Globus pallidus (tissue), 1 donor: ENCODE measurements at places on chromosomes 2 and 18.

DNA sequence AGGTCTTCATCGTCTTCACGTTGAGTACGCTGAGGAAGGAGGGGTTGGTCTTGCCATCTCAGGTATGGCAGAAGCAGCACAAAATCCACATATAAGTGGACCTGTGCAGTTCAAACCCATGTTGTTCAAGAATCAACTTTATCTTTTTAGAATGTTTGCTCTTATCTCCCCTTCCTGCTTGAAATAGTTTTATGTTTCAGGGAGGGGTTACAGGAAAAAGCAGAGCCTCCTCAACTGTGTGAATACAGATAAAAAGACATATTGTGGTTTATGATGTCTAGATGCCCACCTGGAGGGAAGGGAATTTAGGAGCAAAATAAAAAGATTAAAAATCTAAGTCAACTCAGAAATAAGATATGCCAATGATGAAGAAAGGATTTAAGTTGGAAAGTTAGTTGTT is 75.9 kb downstream of the VRK2 start:
- DNase-seq = no peak

DNA sequence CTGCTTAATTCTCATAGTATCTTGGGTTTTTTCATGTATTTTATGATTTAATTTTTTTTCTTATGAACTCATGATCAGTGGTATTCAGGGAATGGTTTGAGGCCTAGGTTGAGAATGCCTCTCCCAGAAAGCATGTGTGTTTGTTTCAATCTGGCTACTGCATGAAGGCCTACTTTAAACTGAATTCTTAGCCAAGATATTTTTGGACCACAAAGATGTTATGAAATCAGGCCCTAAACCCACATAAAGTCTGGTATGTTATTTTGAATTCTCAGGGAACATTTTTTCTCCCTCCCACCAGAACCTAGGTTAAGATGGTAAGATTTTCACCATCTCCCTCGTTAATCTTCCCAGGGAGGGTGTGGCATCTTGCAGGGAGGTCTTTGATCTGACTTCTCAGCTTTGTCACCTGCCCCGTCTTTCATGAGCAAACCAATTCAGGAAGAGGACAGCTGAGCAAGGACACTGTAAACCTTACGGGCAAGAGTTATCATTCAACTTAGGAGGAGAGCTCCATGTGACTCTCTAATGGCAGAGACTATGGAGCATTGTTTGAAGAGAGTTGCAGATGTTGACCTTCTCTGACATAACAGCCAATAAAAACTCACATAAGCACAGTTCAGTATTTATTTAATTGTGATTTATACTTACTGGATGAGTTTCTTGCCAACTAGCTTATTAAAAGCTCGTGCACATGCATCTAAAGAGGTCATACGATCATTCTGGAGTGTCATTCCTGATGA is 21.3 kb upstream of the ACKR3 start:
- no peak for DNase-seq

GRCh38 chr18:49225160-49225559 is 235.3 kb downstream of the DYM start:
- no peak for DNase-seq

GRCh38 chr2:131724019-131724418 is 196.3 kb downstream of the CCDC74A start:
- DNase-seq = no peak

DNA sequence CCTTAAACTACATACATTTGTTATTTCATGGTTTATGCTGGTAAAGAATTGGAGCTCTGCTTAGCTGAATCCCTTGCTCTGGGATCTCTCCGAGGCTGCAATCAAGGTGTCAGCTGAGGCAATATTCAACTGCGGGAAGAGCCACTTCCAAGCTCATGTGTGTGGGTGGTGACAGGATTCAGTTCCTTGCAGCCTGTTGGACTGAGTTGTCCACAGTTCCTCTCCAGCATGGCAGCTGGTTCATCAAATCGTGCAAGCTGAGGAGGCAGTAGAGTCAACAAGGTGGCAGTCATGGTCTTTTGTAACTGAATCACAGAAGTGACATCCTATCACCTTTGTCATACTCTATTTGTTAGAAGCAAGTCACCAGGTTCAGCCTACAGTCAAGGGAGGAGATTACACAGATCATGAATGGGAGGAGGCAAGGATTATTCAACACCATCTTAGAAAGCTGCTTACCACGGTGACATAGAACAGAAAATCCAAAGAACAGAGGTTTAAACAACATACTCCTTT is 56.9 kb downstream of the CTIF start:
- no peak for DNase-seq

GRCh38 chr2:201144101-201145051 is 28.4 kb downstream of the CFLAR start:
- DNase-seq = no peak

DNA sequence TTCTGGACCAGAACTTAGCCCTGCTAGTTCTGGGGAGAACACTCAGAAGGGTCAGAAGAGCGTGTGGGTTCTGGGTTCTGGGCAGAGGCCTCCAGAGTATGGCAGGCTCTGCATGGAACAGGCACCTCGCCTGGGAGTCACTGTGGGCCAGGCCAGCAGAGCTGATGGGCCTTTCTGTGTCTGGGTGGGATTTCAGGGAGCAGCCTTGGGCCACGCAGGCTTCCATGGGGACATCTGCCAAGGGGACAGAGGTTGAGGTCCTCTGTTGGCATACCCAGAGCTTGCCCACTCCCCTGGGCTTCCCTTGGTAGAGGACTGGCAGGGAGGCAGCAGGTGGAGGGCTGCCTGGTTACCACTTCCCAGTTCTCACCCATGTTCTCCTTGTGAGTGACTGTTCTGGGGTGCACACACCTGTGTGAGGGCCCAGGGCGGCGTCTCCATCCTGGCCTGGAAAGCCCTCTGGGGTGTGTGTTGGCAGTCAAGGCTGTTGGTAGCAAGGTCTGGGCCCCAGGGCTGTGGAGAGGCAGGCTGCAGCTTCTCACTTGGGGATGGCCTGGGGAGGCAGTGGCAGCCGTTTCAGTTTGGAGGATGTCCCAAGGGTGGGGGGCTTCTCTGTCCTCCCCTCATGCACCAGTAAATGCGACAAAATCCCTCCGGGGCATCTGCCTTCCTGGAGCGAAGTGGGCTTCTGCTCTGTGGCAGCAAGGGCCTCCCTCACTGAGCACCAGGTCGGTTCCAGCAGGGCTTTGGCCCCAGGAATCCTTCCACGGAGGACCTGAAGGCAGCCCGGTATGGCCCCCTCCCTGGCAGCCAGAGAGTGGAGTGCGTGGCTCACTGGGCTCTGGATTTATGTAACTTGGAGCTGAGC is 74.6 kb upstream of the HDAC4 start:
- no peak for DNase-seq

DNA sequence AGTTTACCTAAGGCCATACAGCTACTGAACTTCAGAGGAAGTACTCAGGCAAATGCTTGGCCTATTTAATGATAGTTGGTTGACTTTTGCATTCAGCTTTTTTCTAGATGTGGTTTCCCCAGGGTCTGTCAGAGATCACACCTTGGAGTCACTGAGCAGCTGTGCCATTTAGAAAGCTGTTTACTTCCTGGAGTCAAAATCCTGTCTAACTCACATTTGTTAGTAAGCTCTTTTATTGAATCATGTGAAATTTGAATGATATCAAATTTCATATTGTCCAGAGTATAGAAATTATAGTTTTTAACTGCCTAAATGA is 7.6 kb upstream of the TRIB2 start:
- no peak for DNase-seq

- no peak for DNase-seq
These were observed 16.3 kb upstream of the RAB10 start for GRCh38 chr2:26017464-26018183.
